ENCODE measurements at places on chromosomes 4 and X.

DNA sequence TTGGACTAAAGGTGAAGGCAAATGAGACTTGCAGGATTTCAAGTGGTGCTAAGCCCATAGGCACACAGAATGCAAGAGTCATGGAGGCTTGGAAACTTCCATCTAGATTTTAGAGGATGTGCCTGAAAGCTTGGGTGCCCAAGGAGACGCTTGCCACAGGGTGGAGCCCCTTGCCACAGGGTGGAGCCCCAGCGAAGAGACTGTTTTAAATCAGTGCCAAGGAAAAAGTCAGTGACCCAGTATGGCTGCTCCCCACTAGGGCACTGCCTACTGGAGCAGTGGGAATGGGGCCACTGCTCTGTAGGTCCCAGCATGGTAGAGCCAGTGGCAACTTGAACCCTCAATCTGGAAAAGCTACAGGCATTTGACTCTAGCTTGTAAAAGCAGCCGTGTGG lies 794.2 kb upstream of the LCORL start:
- DNase-seq: no peak

DNA sequence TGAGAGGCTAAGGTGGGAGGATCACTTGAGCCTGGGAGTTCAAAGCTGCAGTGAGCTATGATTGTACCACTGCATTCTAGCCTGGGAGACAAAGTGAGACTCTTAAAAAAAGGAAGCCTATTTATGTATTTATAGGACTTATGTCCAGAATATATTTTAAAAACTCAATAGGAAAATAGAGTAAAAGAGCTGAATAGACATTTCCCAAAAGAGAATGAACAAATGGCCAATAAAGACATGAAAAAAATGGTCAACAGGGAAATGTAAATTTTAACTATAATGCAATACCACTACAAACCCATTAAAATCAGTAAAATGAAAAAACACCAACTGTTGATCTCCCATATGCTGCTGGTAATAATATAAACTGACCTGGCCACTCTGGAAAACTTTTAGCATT lies 115.0 kb downstream of the HUWE1 start:
- no peak for DNase-seq

DNA sequence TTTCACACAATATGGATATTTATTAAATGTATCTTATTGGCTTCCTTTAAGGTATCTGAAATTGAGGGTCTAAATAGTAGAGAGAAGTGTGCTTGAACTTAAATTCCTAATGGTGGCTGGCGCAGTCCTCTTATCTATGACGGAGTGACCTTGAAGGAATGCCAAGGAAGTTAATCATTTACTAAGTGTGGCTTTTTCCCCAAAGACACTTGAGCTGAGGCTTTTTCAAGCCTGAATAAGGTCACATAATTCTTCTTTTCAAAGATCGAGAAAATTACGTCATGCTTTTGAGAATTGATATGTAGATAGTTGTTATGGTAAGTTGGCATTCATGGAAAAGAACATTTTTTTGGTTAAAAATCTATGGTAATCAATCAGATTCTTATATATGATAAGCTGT lies 11.7 kb upstream of the PRPS2 start:
- DNase-seq: no peak

DNA sequence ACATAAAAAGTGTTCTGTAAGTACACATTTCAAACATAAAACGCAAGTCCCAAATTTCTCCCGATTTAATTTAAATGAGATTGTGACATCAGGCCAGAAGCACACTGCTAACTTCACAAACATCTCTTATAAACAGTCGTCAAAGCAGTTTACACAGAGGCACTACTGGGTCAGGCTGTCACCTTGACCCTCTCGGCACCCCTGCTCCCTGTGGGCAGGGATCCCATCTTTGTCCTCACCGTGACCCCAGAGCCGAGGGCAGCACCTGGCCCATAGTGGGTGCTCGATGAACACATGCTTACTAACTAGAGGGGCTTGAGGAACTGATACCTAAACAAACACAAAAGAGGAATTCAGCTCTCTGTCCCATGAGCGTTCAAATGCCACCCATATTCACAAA lies 22.2 kb downstream of the QDPR start:
- DNase-seq: no peak

GRCh38 chr4:126318376-126318775 lies 1003.6 kb downstream of the FAT4 start:
- no peak for DNase-seq

- DNase-seq: no peak
These were observed 99.0 kb downstream of the ARSJ start for GRCh38 chr4:113880240-113881028.

- DNase-seq: no peak
These were observed 23.3 kb downstream of the SPARCL1 start for GRCh38 chr4:87505862-87506261.

GRCh38 chr4:8586671-8587468 lies 5.7 kb upstream of the CPZ start:
- no peak for DNase-seq

GRCh38 chr4:168134651-168135050 lies 42.3 kb downstream of the ANXA10 start:
- no peak for DNase-seq

DNA sequence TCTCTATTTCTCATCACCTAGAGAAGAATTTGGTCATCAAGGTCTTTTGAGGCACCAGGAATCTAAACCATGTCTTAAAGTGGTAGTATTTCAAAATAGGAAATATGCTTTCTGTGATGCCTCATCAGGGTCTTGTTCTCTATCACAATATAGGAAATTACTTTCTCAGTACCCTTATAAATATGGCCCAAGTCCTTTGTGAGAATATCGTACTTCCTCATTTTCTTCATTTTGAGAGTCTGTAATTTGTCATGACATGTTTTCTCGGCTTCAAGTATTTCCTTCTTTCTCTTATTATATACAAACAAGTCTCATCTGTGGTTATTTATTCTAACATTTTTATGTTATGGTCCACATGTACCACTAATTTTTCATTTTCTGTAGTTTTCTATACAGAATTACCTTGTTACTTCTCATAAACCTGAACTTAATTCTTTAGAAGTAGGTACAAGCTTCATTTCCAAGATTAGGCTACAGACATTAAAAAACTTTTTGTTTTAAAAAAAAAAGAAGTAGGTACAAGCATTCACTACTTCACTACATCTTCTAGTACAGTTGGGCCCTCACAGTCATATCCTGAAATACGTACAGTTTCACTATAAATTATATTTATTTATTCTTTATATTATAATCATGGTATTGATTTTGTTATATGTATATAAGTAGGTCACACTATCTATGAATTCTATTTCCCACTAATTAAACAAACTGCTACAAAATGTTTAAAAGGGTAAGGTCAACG lies 54.4 kb downstream of the KLHL13 start:
- no peak for DNase-seq

GRCh38 chrX:119017077-119017476 lies 42.7 kb downstream of the LONRF3 start:
- no peak for DNase-seq

DNA sequence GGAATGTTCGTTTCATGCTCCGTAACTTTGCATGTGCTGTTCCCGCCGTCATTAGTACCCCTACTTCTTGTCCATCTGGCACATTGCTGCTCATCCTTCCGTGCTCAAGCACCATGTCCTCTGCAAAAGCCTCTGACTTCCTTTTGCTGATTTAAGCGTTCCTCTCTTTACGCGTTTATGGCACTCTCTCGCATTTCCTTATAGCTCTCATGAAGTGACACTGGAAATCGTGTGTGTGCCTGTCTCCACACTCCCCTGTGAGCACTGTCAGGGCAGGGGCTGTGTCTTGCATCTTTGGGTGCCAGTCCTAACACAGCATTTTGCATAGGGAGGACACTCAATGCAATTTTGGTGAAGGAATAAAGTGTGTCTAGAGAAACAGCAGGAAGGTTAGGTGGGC lies 210.6 kb upstream of the FAT1 start:
- no peak for DNase-seq

- DNase-seq: no peak
These were observed 53.0 kb downstream of the OSTC start for GRCh38 chr4:108703370-108703769.

DNA sequence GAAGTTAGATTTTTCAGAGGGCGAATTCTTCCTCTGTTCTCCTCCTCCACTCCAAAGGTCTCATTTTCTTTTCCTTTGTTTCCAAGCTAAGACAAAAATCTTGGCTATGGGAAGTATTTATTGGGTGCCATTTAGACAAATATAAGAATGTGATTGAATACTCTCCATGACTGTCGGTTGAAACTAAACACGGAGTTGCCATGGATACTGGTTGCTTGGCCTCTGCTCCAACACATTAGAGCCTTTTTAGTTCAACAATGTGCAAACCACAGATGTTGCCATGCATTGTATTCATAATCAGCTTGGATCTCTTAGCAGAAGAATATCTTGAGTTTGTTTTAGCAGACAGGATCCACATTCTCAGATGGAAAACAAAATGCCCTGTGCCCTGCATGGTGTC lies 366.5 kb upstream of the LCORL start:
- DNase-seq: no peak

DNA sequence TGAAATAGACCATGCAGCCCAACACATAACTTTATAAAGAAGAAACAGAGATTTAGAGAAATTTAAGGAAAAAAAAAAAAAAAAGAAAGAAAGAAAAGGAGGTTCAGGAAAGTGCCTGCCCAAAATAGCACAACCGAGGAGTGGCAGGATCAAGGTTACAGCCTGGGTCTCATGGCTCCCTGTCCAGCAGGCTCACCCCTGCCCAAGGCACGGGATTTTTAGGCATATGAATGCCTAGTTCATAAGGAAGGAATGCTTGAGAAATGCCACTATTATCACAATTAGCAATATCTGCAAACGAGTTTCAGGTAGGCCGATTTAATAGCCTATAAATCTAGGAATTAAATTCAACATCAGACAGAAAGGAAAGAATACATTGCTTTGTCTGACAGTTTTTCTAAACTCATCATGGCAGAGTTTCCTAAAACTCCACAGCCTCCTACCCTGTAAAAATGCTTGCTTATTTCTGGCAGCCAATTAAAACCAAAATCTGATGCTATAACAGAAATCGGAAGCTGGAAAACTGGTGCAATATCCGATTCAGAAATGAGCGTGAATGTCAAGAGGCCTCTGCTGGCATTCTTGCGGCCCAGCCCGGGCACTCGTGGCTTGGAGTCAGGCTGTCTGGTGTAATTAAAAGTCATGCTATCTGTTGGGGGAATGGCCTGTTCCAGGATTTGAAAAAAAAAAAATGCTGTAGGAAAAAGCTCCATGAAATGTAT lies 63.5 kb downstream of the GEMIN8 start:
- no peak for DNase-seq

DNA sequence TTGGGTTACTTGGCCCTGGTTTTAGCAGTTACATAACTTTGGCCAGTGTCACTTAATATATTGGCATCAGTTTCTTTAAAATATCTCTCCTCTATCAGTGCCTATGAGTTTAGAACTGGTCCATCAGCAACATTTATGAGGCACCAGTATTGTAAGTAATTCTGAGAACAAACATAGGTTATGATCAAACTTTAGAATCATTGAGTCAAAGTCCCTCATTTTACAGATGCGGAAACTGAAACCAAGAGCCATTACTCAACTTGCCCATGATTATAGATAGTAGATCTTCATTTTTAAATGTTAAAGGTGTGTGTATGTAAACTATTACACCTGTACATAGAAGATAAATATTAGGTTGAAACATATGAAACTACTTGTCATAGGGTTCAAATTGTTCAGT lies 4.5 kb downstream of the NIPAL1 start:
- no peak for DNase-seq

DNA sequence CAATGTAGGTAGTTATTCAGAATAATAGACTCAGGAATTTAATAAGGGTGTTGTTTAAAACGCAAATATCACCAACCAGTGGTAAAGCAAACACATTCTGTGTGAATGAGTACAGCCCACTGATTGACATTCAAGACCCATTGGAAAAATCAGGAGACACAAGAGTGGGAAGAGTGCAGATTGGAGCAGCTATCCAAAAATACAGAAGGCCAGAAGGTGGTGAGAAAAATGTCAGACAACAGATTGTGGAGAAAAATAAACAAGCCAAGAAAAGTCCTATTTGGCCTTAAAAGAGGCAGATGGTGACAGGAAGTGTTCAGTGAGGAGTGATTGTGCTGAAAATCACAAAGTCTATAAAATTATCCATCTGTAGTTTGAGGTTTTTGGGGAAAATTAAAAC lies 39.3 kb downstream of the CPE start:
- DNase-seq: no peak

DNA sequence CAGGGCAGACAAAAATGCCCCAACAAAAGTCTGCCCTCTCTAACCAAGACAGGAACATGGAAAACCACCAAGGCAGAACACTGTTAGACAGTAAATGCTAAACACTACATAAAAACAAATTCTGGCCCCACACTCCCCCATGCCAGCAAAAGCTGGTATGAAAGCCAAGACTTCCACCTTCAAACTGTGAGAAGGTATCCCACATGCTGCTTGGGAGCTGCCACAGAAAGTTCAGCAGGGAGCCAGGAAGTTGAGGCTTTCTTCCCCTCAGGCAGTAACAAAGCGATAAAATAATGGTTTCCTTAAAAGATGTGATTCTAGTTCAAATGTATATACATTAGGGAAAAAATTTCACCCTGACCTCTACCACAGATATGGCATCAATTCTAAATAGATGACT lies 770.4 kb upstream of the NDST4 start:
- DNase-seq: no peak

DNA sequence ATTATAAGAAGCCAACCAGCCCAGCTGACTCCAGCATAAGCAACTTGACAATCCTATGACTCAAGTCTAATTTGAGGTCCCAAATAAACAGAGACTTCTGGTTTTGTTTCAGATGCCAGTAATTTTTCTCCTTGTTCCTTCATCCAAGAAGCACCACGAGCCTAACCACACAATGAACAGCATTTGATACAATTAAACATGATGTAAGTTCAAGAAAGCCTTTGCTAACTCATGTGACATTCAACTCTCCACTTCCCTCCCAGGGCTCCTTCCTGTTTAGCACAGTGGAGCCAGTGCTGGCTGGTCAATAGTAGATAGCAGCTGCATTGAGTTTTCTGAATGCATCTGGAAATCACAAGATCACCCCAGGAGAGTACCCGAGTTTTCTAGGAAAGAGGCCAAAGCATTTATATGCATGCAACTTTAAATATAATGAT lies 206.3 kb downstream of the ARHGAP24 start:
- DNase-seq: no peak

- DNase-seq: no peak
These were observed 669 bp upstream of the PPARGC1A start for GRCh38 chr4:23890369-23891063.

DNA sequence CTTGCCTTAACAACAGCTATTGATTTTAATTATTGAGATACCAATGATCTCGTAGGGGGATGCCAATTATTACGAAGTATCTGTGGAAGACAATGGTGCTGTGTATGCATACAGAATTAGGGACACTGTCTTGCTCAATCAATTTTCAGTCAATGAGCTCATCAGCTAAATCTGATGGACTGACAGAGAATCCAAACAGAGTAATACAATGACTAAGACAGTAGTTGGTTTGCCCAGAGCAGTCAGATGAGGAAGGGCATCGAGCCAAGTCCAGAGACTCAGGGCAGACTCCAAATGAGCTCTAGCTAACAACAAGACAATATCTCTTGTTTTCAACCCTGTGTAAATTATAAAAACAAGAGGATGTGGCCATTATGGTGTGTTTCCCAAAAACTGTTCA lies 14.7 kb upstream of the GSX2 start:
- DNase-seq: no peak
